Left lobe of liver (tissue), 2 donors: ENCODE measurements at places on chromosomes 2 and 18.

- DNase-seq = no peak
These were observed 36.3 kb downstream of the BMP10 start for GRCh38 chr2:68834737-68835376.

- no peak for DNase-seq
These were observed 83.4 kb upstream of the NARS1 start for GRCh38 chr18:57705011-57705410.

DNA sequence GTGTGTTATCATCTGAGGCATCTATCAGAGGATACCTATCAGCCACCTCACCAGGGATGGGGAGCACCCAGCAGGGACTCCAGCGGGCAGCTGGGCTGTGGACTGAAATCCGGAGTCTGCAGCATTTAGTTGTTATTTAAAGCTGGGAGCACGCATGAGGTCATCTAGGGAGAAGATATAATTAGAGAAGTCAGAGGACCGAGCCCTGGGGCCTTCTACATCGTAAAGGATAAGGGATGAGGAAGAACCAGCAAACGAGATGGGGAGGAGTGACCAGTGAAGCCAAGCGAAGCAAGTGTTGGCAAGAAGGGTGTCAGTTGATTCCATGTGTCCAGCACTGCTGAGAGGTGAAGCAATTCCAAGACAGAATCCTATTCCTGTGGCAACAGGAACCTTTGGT, 70.3 kb downstream of the STEAP3 start:
- DNase-seq = no peak

GRCh38 chr2:173355132-173355865, 627 bp downstream of the CDCA7 start:
- no peak for DNase-seq

DNA sequence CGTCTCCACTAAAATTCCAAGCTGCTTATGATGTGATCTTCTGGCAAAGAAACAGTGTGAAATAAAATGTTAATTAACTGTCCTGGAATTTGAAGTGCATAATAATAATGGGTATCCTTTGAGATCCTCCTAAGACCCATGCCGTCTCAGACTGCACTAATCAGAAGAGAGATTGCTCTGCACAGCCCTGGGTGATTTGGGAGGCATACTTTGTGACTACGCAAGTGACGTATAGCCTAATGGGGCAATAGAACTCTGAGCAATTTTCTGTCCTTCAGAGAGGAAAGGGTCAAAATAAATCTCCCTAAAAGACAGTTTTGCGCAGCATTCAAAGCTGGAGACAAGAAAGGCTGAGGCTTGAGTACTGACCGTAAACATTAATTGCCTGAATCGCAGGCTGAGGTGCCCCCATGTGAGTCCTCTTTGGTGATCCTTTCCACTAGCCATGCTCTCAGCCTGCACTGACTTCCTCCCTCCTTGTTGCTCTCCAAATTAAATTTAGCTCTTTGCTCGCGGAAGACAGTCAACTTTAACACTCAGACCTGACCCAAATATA, 76.0 kb downstream of the DPP4 start:
- no peak for DNase-seq

DNA sequence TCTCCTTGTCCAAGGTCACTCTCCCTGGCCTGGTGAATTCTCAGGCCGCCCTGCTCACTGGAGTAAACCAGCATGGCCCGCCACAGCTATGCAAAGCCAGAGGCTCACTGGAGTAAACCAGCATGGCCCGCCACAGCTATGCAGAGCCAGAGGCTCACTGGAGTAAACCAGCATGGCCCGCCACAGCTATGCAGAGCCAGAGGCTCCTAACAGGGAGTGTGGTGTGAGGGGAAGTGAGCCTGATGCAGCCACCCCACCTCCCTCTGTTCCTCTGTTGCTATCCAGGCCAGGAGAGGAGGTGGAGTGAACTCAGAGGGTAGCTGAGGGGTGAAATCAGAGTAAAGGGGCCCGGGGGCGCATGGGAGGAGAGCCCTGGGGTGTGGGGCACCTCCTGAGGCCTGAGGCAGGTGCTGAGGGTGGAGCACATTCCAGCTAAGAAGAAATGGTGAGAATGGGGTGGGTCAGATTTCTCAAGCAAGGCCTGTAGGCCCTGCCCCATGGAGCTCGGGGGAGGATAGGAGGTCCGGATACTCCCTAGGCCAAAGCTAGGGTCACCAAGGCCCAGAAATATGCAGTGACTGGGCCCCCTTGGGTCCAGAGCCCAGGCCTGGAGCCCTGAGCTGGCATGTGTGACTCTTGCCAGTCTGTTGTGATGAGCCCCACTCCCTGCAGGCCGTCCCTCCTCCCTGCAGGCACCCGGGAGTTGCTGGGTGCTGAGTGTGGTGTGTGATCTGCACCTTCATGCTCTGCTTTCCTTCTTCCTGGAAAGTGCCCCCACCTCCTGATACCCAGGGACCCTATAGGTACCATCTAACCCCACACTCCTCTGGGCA, 1.5 kb downstream of the ATP6V1B1 start:
- DNase-seq = peak; percentile 21

- no peak for DNase-seq
These were observed 32.5 kb upstream of the REG3G start for GRCh38 chr2:78992807-78993517.

- DNase-seq = peak; percentile 41
These were observed 7.3 kb downstream of the PXDN start for GRCh38 chr2:1736997-1737480.

- no peak for DNase-seq
These were observed 108.3 kb downstream of the DSEL start for GRCh38 chr18:67408240-67408639.

- DNase-seq = no peak
These were observed 204.5 kb downstream of the ACKR3 start for GRCh38 chr2:236774171-236774570.

GRCh38 chr2:48674933-48675332, 57.3 kb downstream of the GTF2A1L start:
- DNase-seq = no peak

GRCh38 chr2:173555833-173556232, 201.2 kb downstream of the CDCA7 start:
- no peak for DNase-seq

GRCh38 chr2:237735798-237736197, 62.8 kb upstream of the RBM44 start:
- no peak for DNase-seq

- DNase-seq = no peak
These were observed 54.1 kb downstream of the CPO start for GRCh38 chr2:206993396-206993911.

GRCh38 chr2:181837563-181837962, 54.0 kb upstream of the ITPRID2 start:
- no peak for DNase-seq

DNA sequence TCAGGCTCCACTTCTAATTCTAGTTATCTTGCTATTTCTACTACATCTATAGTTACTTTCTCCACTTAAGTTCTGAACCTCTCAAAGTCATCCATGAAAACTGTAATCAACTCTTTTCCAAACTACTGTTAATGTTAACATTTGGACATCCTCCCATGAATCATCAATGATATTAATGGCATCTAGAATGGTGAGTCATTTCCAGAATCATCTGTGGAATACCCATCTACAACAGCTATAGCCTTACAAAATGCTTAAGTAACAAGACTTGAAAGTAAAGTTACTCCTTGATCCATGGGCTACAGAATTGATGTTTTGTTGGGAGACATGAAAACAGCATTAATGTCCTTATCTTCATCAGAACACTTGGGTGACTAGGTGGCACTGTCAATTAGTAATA, 35.4 kb downstream of the BARD1 start:
- DNase-seq = no peak

GRCh38 chr2:206611191-206611590, 31.1 kb upstream of the FAM237A start:
- no peak for DNase-seq

- DNase-seq = peak; percentile 55
These were observed 260.5 kb downstream of the DYSF start for GRCh38 chr2:71713581-71714580.

DNA sequence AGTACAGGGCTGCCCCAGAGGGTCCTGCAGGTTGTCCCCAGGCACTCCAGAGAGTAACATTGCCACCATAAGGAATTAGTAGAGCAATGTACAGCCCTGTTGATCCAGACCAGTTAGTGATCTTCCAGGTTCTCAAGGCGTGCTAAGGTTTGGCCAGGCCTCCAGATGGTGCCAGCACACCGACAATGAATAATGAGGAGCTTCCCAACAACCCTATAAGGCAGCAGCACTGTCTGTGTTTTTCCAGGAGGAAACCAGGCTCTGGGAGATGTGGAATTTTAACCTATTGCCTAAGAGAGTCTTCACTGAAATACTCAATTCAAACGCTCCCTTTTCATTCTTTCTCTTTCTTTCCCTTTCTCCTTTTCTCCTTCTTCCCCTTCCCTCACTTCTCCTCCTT, 122.1 kb downstream of the MGAT5 start:
- DNase-seq = peak; percentile 71

GRCh38 chr2:71460595-71461303, 7.4 kb downstream of the DYSF start:
- no peak for DNase-seq

GRCh38 chr2:159175182-159175581, 111.3 kb downstream of the WDSUB1 start:
- no peak for DNase-seq

- no peak for DNase-seq
These were observed 152.9 kb downstream of the SPP2 start for GRCh38 chr2:234203135-234203984.

- DNase-seq = no peak
These were observed 114.2 kb upstream of the ZNF236 start for GRCh38 chr18:76708071-76708721.

DNA sequence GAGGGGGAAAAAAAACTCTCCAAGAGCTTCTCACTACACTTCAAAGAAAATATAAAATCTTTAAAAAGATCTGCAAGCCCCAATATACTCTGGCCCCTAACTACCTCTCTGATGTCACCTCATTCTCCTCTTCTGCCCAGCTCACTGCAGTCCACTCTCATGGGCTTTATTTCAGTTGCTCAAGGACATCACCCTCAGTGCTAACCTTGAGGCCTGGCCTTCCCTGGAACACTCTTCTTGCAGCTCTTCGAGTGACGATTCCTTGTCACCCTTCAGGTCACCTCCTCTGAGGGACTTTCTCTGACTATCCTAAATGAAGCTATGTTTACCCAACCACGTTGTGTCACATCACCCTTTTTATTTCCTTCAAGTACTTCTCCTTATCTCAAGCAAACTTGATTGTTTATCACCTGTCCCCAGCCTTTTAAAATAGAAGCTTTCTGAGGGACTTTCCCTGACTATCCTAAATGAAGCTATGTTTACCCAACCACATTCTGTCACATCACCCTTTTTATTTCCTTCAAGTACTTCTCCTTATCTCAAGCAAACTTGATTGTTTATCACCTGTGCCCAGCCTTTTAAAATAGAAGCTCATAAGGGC, 10.4 kb downstream of the RTTN start:
- DNase-seq = no peak

DNA sequence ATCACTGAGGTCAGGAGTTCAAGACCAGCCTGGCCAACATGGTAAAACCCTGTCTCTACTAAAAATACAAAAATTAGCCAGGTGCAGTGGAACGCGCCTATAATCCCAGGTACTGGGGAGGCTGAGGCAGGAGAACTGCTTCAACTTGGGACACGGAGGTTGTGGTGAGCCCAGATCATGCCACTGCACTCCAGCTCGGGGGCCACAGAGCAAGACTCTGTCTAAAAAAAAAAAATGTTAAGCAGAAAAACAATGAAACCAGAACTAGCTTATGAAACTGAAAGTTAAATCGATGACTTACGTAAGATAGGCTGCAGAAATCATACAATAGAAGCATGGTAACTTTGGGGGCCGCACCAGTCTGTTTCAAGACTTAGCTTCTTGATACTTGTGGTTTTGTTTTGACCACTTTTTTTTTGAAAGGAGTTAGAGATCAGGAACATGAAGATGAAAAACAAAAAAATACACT, 6.2 kb upstream of the GPR155 start:
- DNase-seq = no peak

- no peak for DNase-seq
These were observed 307.4 kb upstream of the VWC2L start for GRCh38 chr2:214103276-214104001.
